ENCODE measurements at places on chromosomes 11 and 22.
A peak's percentile ranks its signal among the peaks of the same experiment; 100 is the strongest.

DNA sequence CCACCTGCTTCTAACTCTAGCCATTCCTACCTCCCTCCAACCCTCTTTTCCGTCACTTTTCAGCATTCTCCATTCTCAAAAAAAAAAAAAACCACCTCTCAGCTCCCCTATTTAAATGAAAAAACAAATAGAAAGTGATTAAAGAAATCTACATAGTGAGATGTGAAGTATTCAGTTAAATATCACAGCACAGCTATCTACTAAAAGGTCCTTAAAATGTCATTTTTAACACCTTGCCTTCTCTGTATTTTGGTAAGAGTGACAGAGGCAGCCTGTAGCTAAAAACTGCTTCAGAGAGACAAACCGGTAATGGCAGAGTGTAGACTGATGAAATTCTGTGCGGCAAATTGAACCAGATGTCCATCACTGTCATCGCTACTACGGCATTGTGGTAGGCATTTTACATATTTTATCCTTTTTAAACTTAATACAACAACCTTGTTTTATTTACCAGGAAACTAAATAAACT, 346 bp upstream of the ALG9 start:
- DNase-seq, result no peak

GRCh38 chr22:36386900-36387708, 663 bp downstream of the MYH9 start:
- no peak for DNase-seq

- no peak for DNase-seq
Measured at GRCh38 chr11:121996574-121996973, 119.4 kb downstream of the BLID start.

- DNase-seq, result no peak
Measured at GRCh38 chr22:35463231-35463933, 63.4 kb downstream of the MCM5 start.

DNA sequence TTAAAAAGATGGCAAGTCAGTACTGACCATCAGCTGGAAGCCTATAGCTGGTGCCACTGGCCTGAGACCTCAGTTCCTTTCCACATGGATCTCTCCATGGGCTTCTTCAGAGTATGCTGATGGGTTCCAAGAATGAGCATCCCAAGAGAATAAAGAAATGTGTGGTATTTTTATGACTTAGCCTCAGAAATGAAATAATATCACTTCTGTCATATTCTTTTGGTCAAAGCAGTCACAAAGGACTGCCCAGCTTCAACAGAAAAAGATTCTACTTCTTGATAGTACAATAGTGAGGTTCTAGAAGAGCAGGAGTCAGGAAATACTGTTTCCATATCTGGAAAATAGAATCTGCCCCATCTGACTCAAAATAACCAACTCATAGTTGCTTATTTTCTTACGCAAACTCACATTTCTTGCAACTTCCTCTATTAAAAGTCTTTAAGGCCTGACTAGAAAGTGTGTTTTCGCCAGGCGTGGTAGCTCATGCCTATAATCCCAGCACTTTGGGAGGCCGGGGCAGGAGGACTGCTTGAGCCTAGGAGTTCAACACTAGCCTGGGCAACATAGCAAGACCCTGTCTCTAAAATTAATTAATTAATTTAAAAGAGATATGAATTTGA, 116.9 kb downstream of the SIK3 start:
- DNase-seq, result no peak

- no peak for DNase-seq
Measured at GRCh38 chr11:2904153-2905052, 18.8 kb upstream of the CDKN1C start.

DNA sequence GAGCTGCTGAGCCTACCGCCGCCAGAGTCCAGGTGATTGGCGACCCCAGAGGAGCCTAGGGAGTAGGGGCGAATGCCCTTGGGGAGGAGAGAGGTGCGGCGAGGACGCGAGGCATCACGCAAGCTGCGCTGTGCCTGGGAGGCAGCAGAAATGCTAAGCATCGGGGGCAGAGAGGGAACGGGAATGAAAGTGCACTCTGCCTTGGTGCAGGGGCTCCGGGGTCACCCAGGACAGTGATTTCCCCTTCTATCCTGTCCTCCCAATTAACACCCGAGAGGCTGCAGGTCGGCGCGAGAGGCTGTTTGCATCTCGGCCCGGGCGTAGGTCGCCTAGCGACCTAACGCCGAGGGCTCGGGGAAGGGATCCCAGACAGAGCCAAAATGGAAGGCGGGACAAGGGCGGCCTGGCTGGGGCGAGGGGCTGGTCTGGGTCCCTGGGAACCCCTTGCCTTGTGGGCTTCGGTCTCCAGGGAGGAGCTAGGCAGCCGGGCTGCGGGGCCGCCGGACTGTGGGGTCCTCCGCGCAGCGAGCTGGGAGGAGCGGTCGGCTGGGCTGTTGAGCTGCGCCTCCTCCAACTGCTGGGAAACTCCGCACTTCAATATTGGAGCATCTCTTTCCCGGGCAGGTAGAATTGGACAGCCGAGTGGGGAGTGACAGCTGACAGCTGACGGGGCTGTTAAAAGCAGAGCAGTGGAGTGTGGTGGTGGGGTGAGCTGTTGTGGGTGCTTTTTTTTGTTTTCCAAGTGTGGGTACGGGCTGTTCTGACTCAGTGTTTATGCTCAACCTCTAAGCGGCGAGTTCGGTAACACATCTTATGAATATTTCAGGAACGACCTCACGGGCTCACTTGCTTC, 657 bp downstream of the ELMOD1 start:
- peak; percentile 21 for DNase-seq

- DNase-seq, result peak; percentile 55
Measured at GRCh38 chr11:67071420-67072284, 15.0 kb downstream of the RHOD start.

DNA sequence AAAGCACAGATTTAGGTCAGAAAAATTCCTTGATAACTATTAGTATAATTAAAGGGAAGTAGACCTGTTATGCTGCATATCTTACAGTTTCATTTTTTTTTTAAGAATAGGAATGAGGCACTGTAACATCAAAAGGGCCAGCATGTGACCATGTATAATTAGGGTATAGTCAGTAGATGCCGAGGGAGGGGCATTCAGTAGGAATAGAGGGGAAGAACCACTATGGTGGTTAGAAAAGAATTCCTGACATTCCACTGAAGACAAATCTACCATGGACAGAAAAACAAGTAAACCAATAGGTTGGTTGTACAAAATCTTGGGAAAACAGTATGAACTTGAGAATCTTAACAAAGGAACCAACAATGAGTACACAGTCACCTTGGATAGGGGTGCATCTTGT, 78.4 kb upstream of the CCDC179 start:
- no peak for DNase-seq

- DNase-seq, result no peak
Measured at GRCh38 chr11:10323793-10324170, 18.9 kb downstream of the ADM start.

- DNase-seq, result no peak
Measured at GRCh38 chr11:36791957-36792356, 193.9 kb upstream of the RAG2 start.

GRCh38 chr22:48456449-48456848, 1371.2 kb downstream of the BRD1 start:
- DNase-seq, result no peak

GRCh38 chr11:128824191-128825049, 42.7 kb downstream of the KCNJ1 start:
- no peak for DNase-seq

DNA sequence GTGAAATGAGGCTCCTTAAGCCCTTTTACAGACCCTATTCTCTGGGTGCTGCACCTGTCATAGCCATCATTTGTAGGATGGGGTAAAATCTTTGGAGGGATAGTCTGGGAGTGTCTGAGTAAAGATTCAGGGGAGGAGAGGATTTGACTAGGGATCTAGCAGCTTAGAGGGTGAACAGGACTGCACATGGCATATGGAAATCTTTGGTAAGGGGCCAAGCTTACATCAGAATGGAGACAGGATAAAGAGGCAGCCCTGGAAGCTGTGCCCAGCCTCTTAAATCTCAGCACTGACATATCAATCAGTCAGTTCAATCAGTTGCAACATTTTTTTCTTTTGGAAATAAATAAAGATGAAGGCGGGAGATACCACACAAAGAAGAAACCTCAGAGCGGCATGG, 301.8 kb upstream of the CADM1 start:
- DNase-seq, result no peak

DNA sequence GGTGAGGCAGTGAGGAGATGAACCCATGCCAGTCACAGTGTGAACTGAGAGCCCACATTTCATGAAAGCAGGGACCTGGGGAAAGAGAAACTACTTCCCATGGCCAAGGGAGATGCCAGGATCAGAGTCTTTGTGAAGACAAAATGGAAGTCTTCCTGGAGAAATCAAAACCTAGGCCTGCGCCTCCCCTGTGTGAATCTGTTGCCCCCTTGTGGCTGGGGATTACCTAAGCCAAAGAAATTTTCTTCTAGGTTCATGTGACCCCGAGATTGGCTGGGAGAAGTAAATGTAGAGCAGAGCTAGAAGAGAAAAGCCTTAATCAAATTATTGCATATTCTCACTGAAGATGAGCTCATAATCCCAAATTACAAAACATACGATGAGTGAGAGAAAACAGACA, 1075.3 kb downstream of the TBC1D22A start:
- DNase-seq, result no peak

GRCh38 chr11:78733031-78733430, 158.4 kb upstream of the NARS2 start:
- no peak for DNase-seq

GRCh38 chr11:63652671-63653070, 18.5 kb downstream of the ATL3 start:
- DNase-seq, result no peak

- DNase-seq, result no peak
Measured at GRCh38 chr11:12989428-12990161, 19.5 kb upstream of the RASSF10 start.

DNA sequence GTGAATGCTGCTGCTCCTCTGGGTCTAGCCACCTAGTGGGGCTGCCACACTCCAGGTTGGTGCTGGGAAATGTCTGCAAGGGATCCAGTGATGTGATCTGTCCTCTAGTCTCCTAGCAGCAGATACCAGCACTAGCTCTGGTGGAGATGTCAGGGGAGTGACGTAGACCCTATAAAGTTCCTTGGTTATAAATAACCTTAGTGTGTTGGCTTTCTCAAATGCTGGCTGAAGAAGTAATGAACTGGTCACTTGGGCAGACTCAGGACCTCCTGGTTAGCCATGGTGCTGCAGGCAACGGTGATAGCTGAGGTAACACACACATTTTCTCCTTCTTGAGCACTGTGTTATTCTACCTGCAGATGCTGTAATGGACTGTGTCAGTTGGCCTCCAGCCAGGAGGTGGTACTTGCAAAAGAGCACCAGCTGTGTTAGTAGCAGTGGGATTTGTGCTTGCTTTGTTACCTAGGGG, 35.5 kb downstream of the BBOX1 start:
- no peak for DNase-seq

DNA sequence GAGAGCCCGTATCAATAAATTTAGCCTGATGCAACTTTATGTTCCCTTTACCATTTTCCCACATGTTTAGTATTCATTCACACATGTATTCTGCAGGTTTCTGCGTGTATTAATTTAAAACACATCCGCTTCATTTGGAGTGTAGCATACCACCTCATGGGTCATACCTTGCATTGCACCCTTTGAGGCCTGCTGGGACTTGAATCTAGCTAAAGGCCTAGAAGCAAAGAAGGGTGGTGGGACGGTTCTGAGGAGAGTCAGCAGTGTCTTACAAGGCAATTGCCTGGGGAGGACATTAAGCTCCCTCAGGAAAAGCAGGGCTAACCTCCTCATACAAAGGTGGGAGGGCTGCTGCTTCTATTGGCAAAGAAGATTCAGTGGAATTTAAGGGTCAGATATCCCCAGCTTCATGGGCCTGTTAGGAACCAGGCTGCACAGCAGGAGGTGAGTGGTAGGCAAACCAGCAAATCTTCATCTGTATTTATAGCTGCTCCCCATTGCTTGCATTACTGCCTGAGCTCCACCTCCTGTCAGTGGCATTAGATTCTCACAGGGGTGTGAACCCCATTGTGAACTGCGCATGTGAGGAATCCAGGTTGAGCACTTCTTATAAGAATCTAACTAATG, 15.9 kb upstream of the SNX19 start:
- no peak for DNase-seq

DNA sequence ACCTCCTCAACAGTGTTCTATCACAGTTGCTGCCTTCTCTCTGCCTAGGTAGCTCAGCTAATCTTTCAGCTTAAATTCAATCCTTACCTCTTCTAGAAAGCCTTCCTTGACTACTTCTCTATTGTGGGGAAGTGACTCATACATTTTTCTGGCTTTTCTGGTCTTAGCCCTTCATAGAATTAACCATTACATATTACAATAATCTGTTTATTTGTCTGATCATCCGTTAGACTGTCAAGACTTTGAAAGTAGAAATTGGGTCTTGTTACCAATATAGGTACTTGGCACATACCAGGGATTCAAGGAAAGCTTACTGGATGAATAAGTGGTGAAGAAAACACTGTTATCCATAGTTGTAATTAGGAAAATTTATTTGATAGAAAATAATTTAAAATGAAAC, 89.6 kb downstream of the FANCF start:
- DNase-seq, result no peak

DNA sequence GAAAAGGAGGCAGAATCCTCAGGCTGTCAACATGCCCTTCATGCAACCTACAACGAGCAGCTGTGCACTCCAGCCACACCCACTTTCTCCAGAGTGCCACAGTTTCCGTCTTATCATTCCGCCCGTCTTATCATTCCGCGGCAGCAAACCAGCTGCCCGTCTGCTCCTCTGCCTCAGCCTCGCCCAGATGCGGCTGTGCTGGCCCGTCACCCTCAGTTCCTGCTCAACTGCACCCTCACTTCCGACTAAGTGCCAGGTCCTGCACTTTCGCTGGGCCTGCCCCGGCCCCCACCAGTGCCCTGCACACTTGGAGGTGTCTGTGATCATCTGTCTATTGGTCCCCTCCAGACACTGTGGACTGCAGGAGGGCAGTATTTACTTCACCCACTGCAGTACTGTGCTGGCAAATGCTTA, 43.7 kb downstream of the MICAL3 start:
- peak; percentile 22 for DNase-seq

DNA sequence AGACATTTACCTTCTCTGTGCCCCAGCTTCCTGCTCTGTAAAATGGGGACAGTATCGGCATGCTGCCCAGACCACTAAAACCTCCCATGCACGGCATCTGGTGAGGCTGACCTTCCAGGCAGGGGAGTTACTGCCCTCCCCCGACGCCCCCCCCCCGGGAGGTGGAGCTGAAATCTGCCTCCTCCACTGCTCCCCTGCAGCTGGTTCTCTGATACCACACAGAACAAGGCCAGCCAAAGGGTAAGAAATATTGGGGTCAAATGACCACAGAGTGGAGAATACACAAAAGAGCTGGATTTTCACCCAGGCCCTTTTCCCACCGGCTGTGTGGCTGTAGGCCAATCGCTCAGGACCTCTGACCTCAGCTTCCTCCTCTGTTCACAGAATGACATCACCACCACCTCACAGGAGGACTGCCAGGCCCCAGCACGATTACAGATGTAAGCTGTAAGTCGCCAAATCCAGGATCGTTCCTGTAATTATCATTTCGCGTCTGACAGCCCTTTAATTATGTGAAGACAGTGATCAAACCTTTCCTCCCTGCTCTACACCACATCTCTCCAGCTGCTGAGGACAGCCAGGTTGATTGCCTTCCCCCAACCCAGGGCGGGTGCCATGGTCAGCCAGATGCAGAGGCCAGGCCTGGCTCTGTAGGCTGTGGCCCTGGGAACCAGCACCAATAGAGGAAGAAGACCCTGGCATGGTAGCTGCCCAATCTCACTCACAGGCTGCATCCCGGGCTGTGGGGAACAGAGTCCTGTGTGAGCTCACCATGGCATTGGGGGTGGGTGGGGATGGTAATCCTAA, 35.7 kb upstream of the KLHL35 start:
- DNase-seq, result no peak

All from activated CD4-positive, alpha-beta T cell treated with anti-CD3 and anti-CD28 coated beads for 1 hour (primary cell).